ENCODE measurements at places on chromosomes 5 and 9.

DNA sequence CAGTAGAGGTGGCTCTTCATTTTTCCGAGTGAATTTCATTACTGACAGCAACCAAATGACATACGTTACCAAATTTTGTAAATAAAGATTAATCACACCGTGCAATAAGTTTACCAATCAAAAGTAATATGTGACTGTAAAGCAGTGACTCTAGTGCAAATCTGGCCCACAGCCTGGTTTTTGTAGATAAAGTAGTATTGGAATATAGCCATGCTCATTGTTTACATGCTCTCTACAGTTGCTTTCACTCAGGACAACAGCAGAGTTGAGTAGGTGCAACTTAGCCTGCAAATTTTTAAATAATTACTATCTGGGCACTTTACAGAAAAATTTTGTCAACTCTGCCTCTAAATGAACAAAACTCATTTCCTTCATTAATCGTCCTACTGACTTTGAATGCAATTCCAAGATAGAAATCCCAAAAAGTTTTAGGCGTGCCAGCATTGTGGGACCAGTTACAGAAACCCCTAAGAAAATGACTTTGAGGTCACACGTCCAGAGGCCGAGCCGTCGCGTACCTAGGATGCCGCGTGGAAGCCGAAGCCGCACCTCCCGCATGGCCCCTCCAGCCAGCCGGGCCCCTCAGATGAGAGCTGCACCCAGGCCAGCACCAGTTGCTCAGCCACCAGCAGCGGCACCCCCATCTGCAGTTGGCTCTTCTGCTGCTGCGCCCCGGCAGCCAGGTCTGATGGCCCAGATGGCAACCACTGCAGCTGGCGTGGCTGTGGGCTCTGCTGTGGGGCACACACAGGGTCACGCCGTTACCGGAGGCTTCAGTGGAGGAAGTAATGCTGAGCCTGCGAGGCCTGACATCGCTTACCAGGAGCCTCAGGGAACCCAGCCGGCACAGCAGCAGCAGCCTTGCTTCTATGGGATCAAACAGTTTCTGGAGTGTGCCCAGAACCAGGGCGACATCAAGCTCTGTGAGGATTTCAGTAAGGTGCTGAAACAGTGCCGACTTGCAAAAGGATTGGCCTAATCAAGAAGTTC lies 180.7 kb upstream of the TLE4 start:
- no peak for DNase-seq

- DNase-seq, result no peak
These were observed 205.9 kb upstream of the CD180 start for GRCh38 chr5:67402526-67402925.

GRCh38 chr9:36870960-36871359 lies 163.1 kb downstream of the PAX5 start:
- DNase-seq, result no peak

DNA sequence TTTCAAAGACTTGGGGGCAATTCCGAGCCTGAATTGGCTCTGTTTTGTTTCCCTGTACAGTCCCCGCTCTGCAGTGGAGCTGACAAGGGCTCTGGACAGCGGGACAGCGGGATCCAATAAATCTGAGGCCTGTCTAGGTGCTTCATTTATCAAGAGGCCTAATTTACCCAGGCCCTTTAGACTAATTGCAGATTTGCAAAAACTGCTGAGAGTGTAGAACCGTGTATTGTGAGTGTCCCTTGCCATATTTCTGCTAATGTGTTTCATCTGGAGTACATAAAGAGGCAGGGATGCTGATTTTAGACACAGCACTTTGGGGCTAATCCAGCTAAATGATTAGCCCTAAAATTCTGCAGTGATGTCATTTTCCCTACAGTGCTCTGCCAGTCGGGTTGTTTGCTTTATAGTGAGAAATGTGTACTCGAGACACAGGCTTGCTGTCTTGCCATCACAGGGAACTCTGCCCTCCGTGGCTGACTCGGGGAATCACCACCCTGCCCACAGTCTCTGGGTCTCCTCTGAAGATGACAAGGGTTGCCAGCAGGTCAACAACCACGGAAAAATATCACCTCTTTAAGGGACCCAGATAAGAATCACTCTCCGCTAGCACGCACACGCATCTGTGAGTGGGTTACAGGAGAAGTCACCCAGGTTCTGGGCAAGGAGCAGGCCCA lies 592.0 kb downstream of the BNC2 start:
- DNase-seq, result no peak

DNA sequence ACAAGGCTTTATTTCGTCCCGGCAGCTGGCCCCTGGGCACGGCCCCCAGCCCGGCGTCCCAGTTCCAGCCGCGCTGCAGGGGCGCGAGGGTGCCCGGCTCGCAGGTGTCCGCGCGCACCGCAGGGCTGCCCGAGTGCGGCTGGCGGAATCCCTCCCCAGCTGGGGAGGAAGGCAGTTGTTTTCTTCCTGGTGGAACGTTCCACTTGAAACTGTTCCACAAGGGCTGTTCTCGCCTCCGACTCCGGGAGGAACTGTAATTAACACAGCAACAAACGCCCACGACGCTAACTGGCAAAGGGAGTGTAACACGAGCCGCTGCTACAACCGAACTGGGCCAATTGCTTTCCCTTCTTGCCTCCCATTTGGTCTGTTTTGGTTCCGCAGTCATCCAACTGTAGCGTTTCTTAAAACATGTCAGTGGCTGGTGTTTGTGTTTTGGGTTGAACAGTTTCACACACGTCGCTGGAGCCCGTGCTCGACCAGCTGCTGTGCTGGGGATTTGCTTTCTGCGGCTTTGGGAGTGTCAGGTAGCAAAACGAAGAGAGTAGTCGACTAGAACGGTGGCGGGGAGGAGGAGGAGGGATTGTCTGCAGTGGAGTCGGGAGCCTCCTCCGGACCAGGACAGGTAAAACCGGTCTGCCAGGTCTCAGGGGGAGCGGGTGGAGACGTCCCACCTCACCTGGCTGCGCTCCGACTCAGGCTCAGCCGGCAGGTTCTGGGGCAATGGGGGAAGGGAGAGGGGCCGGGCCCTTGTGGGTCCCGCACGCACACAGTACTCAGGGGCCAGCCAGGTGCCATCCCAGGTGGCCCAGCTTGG lies 131.6 kb upstream of the NIPBL start:
- peak; percentile 42 for DNase-seq

Measured in amygdala (tissue), 56 donors.